H4 (cell line): ENCODE measurements at places on chromosomes 2 and 18.
A peak's percentile ranks its signal among the peaks of the same experiment; 100 is the strongest.

- no peak for DNase-seq
These were observed 198.9 kb downstream of the BCL2 start for GRCh38 chr18:63120620-63121019.

DNA sequence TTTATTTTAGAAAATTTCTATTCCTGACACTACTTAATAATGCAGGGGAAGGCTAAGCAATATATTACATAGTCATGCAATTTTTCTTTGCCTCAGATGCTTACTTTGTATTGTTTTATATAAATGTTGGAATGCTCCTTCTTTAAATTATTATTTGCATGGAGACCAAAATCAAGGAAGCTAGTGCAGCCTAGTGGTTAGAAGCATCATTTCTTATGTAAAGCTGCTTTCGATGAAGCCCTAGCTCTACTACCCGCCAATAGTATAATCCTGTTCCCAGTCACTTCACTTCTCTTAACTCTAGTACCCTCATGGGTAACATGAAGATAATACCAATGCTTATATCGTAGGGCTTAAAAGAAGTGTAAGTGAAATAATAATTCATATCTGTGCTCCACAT lies 198.9 kb downstream of the LRATD1 start:
- no peak for DNase-seq

GRCh38 chr2:230871361-230872150 lies 6.8 kb downstream of the ITM2C start:
- DNase-seq = no peak

DNA sequence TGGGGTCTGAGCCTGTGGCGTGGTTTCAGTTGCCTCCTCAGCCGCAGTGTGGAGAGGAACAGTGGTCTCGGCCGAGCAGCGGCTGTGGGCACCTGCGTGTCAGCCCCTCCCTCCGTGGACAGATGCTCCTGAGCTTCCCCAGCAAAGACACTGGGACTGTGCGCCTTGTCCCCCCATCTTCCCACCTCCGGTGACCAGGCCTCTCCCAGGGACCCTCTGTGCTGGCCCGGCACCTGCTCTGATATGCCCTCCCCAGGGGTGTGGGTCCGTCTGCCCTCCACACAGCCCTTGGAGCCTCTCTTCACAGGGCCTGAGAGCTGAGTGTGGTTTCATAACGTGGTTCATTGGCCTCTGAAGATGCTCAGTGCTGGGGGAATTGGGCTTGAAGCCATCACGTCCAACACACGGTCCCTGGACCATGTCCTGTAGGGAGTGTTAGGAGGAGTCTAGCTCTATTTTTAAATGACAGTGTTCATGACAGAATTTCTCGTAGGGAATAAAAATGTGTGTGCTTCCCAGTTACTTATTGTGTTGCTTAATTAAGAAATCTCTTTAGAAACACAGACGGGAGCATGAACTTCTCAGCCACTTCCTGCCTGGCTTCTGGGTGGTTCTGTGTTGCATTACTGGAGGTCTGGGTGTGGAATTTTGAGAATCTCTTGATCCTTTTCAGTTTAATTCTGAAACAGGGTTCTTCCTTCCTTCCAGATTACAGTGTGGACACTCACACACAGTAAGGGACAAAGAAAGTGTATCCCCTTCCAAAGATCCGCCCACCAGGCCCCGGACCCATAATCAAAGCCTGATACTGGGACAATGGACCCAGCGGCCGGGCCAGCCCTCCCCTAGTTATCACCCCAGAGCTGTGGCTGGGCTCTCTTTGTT lies 110.7 kb downstream of the NFATC1 start:
- no peak for DNase-seq

DNA sequence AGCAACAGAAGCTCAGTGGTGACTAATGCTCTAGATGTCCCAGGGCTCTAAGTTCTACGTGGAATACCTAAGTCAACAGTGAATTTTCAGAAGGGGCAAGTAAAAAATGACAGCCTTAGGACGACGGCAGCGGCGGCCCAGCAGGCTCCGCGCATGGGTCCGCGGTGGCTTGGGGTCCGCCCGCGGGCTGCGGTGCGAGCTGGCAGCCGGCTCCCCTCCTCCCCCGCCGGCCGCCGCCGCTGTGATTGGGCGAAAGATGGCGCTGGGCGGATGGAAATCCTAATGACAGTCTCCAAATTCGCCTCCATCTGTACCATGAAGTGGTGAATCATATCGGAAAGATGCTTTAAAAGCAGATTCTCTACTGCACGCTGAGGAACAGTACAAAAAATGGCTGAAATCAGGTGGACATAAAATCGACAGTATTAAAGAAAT lies 74.7 kb downstream of the HNRNPLL start:
- DNase-seq = peak; percentile 48

DNA sequence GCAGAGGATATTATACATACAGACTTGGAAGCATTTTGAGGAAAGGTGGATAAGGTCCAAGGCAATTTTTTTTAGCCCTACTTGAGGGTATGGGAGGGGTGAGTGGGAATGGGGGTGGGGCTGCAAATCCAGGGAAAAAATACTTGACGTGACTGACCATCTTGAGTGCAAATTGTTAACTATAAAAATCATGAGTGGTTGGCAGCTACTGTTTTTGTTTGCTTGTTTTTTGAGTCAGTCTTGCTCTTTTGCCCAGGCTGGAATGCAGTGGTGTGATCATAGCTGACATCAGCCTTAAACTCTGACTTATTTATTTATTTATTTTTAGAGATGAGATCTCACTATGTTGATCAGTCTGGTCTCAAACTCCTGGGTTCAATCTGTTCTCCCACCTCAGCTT lies 458.8 kb downstream of the PIK3C3 start:
- no peak for DNase-seq

- DNase-seq = peak; percentile 33
These were observed 36.3 kb downstream of the YWHAQ start for GRCh38 chr2:9594366-9595054.
